ENCODE measurements at places on chromosomes 1 and 21.

- no peak for DNase-seq
Observed at GRCh38 chr1:235720544-235720943, 71.0 kb upstream of the GNG4 start.

GRCh38 chr1:248828845-248829244 is 3.1 kb upstream of the SH3BP5L start:
- no peak for DNase-seq

DNA sequence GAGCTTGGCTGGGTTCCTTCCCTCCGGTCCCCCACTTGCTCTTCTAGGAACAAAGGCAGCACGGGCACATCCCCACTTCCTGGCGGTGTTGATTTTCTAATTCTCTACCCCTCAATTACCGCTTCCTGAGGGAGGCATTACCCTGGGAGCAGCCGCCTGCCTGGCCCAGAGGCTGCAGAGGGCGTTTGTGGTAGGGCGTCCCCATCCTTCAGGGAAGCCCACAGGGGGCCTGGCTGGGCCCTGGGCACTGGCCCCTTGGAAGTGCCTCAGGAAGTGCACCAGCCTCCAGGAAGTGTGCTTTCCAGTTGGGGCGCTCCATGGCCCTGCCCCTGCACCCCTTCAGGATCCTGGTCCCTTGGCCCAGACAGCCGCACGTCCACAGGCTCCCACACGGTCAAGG is 42.1 kb upstream of the CASZ1 start:
- peak; percentile 21 for DNase-seq

DNA sequence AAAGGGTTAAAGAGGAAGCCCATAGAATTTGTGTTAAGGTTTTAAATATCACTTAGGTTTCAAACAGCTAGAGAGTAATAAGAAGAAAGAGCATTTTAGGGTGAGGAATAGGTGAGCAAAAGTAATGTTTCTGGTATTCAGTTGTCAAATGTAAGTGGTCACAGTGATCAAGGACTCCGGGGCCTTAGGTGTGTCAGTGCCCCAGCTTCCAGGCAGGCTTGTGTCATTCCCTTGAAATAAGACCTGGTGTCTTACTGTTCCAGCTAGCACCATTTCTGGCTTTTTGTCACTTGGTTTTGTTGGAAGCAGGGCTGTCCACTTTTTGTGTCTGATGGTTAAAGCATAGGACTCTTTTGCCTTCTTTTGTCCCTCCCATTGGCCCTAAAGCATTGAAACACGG is 69.6 kb downstream of the DYRK1A start:
- DNase-seq, result no peak

GRCh38 chr1:69138172-69138571 is 429.6 kb upstream of the LRRC7 start:
- no peak for DNase-seq

- DNase-seq, result no peak
Observed at GRCh38 chr1:22330092-22330759, 121.4 kb upstream of the ZBTB40 start.

DNA sequence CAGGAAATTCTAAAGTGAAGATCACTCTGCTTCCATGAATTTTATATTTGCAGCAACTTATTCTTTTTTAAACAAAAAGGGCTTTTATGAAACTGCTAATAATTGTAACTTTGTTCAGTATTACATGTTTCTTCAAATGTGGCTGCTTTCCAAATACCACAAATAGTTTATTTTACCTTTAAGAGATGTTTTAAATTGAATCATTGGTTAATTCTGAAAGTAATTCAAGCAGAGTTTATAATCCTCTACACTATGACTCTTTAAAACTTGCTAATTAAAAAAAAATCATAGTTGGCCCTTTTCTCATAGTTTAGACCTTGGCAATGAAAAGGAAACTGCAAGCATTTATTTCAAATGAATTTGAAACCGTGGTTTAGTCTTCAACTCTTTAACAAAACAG is 59.6 kb downstream of the SDCCAG8 start:
- no peak for DNase-seq

- no peak for DNase-seq
Observed at GRCh38 chr21:36889401-36889800, 77.1 kb downstream of the HLCS start.

- no peak for DNase-seq
Observed at GRCh38 chr1:201709564-201710295, 119.2 kb upstream of the IPO9 start.

DNA sequence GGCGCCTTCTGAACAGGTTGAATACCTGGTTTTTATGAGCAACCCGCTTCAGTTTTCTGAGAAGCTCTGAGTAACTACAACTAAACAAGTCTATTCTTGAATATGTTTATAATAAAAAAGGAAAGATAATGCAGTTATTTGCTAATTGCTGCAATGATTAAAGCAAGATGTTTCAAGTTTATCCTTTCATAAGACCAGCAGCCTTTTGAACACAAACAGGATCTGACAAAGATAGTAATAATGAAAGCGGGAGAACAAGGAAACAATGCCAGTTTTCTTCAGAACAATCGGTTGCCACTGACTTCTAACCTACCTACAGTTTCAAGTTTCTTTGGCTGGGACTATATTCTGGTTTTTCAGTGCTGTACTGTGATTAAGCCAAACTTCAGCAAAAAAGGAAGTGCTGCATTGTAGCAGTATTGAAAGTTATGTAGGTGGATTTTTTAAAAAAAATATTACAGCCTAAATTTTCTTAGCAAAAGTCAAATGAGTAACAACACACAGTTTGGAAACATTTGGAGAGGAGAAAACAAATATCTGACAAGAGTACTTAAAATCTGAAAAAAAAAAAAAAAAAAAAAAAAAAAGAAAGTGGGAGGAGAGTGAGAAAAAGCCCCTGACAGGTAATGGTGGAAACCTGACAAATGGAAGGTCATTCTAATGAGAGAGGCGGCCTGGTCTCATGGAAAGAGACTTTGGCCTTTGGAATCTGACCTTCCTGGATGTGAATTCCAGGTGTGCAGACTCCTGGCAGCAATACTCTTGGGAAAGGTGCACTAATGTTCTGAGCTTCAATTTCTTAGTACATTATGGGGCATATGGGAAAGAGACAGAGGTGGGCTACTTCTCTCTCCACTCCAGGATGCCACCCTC is 11.4 kb downstream of the KCNJ15 start:
- DNase-seq, result no peak

DNA sequence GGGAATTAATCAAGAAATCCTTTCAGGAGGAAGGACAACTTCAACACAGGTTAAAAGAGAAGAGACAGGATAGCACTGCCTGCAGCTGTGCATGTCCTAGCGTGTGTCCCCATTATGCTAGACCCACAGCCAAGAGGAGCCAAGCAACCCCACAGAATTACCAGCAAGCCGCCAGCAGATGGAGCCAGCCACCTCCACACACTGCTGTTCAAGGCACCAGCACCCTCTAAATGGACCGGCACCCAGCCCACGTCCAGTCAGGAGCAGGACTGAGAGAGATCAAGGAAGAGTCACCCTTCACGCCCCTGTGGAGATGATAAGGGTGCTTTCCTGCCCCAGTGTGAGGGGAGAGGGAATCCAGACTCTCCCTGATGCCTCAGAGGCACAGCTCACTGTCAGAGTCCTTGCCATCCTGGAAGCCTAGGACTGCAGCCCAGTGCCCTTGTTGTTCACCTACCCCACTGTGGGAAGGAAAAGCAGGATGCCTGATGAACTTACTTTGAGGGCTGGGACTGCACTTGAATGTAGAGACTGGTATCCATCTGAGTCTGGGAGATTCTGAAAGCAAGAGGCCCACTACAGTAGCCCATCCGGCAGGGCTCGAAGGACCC is 37.1 kb upstream of the CTTNBP2NL start:
- peak; percentile 56 for DNase-seq

GRCh38 chr21:21631961-21632360 is 633.8 kb downstream of the NCAM2 start:
- no peak for DNase-seq

GRCh38 chr1:227451954-227452353 is 111.4 kb upstream of the ZNF678 start:
- no peak for DNase-seq

DNA sequence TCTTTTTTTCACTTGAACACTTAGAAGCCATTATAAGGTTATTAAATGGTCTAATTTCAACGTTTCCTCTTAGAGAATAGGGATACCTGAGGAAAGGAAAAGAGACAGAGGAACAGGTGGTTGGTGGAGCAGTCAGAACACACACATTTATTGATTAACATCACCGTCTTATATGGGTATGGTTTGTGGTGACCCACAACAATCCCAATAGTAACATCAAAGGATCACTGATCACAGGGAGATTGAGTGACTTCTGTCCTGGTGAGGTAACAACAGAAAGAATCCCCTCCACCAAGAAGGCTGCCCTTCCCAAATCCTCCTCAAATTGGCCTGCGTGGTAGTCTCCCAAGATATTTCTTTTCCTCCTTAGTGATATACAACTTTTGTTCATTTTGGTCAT is 474.0 kb downstream of the PLPP3 start:
- DNase-seq, result no peak

GRCh38 chr1:225824533-225824941 is 14.6 kb downstream of the EPHX1 start:
- DNase-seq, result no peak

- DNase-seq, result no peak
Observed at GRCh38 chr1:18668750-18669404, 38.2 kb downstream of the PAX7 start.

- no peak for DNase-seq
Observed at GRCh38 chr1:50637460-50637859, 214.2 kb upstream of the DMRTA2 start.

- DNase-seq, result no peak
Observed at GRCh38 chr1:43832255-43832654, 101.3 kb upstream of the ARTN start.

DNA sequence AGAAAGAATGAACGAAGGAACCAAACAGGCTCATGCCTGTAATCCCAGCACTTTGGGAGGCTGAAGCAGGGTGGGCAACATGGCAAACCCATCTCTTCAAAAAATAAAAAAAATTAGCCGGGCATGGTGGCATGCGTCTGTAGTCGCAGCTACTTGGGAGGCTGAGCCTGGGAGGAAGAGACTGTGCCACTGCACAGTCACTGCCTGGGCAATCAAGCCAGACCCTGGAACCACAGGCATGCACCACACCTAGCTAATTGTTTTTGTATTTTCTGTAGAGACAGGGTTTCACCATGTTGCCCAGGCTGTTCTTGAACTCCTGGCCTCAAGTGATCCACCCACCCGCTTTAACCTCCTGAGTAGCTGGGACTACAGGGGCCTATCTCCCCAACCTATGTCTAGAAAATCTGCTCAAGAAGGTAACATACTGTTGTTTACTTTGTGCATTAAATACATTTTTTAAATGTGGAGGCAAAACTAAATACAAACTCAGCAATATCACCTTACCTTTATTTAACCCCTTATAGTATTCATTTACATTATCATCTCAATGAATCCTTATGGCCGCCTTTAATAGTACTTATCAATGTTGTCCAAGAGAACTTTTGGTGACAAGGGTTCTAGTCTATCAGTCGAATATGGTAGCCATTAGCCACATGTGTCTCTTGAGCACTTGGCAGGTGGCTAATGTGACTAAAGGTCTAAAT is 2.7 kb downstream of the KHDC4 start:
- DNase-seq, result no peak

- DNase-seq, result no peak
Observed at GRCh38 chr1:208235982-208236761, 8.0 kb downstream of the PLXNA2 start.

DNA sequence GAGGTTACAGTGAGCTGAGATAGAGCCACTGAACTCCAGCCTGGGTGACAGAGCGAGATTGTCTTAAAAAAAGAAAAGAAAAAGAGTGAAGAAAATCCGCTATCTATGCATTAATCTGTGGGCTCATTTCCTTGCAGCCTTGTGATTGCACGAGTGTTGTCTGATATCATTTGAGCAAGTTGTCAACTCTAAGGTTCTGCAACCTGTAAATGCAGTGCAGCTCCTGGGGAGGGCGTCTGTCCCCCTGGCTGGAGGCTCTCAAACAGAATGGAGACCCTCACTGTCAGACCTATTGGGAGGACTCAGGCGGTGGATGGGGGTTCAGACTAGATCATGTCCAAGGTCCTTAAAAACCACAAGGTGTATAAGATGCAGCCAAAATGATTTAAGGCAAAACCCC is 6.2 kb downstream of the CORT start:
- no peak for DNase-seq

Measured in NCI-H2227 treated with DMSO at 0.1 percent for 48 hours (cell line).